ENCODE measurements at places on chromosomes 3 and 15.
A peak's percentile ranks its signal among the peaks of the same experiment; 100 is the strongest.

DNA sequence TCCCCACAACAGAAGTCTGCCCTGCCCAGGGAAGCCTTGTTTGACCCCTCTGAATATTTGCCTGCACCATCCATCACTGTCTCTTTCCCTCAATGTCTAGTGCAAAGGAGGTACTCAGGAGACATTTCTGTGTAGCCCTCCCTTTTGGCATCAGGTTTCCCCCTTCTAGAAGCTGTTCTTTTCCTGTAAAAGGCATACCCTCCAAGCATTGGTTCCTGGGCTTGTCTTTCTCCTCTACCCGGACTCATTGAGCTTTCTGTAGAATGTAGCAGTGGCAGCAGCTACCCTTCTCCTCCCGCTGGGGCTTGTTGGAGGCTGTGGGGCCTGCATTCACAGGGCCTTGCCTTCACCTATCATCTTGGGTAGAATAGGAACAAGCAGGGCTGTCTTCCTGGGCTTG, 63.5 kb downstream of the CTDSPL start:
- DNase-seq = no peak

DNA sequence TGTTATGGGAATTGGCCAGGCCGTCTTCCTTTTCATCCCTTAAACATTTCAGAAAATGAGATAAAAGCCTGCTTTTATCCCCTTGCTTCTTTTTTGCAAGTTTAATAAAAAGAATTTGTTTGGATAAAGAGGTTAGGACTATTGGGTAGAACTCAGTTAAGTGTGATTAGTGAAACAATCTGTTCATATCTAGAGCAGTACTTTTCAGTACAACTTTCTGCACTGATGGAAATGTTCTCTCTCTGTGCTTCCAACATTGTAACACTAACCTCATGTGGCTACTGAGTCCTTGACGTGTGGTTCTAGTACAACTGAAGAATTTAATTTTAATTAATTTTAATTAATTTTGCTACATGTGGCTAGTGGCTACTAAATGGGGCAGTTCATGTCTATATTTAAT, 246.9 kb downstream of the UBE2E2 start:
- no peak for DNase-seq

DNA sequence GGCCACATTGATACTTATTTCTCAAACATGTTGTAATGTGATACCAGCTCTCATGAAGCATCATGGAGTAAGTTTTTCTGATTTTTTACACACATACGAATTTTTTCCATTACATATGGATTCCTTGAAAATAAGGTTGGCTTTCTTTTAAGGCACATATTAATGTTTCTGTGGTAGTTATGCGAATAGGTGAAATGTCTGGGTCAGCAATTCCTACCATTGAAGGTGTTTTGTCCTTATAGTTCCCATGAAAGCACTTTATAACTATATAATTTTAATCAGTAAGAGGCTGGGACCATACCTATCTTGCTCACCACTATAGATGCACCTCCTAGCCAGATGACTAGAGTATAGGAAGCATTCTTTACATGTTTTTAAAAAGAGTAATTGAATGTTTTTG, 33.0 kb downstream of the PHLDB2 start:
- no peak for DNase-seq

GRCh38 chr3:4994823-4995499, 15.7 kb downstream of the BHLHE40 start:
- no peak for DNase-seq

- DNase-seq = no peak
Measured at GRCh38 chr3:8456412-8456811, 45.2 kb upstream of the LMCD1 start.

DNA sequence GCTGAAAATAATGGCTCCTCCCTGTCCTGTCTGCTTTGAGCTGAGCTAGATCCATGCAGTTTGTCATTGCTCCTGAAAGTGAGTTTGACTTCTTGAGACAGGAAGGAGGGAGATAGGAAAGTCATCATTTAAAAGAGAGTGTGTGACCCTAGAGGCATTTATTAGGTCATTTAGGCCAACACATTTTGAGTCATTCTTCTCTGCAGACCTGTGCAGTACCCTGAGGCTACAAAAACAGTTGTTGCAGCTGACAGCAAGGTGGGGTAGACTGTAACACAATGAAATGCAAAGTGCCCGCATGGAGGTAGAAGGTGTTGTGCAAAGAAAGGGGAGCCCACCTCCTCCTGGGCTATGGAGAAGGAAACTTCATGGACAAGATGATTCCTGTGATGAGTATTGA, 102.8 kb upstream of the PFN2 start:
- DNase-seq = no peak

DNA sequence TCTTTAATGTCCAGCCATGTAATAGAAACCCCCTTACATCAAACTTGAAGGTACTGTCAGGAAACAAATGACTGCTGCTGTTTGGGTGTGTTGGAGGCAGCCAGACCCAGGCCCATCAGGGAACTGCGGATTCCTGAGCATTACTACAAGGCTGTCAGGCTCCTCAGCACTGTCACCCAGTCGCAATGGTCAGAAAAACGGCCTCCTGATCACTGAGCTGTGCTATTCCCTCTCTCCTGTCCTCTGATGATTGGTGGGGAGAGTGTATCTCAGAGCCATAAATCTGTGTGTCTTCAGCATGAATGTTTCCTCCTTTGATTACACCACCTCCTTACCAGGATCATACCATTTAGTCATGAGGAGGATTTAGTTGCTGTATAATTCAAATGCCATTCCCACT, 135.2 kb upstream of the GADL1 start:
- no peak for DNase-seq

DNA sequence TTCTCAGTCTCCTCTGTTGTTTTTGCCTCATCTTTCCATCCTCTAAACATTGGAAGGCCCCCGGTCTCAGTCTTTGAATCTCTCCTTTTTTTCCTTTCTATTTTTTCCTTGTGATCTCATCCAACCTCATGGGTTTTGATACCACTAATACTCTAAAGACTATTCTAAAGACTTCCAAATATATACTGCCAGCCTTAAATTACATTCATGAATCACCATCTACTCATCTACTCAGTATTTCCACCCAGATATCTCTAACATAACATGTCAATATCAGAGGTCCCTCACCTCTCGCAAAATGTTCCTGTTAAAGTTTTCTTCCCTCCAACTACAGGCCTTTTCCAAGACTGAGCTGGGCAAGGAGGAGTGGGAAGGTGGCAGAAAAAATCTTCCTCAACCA, 282.5 kb upstream of the TTC14 start:
- no peak for DNase-seq

DNA sequence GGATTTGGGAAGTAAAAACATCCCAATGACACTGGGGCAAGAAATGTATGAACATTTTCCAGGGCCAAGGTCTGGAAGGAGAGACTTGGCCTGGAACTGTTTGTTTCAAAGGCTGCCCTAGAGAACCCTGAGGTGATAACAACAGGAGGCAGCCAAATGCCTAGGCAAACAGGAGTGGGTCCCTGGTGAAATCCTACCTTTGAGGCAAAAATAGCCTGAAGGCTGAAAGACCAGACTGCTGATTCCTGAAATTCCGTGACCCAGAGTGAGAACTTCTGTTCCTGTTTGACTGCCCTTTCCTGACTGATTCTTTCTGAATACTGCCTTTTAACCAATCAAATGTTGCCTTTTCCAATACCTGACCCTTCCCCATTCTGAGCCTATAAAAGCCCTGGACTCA, 196.4 kb downstream of the NSUN3 start:
- DNase-seq = no peak

- DNase-seq = no peak
Measured at GRCh38 chr3:165210132-165210531, 13.9 kb upstream of the SLITRK3 start.

GRCh38 chr3:53581671-53582070, 87.3 kb downstream of the CACNA1D start:
- no peak for DNase-seq

GRCh38 chr3:195895861-195896360, 12.4 kb downstream of the TNK2 start:
- no peak for DNase-seq

GRCh38 chr3:113773381-113773780, 26.5 kb downstream of the ATP6V1A start:
- DNase-seq = no peak

GRCh38 chr3:70914862-70915261, 602.4 kb upstream of the MDFIC2 start:
- no peak for DNase-seq

DNA sequence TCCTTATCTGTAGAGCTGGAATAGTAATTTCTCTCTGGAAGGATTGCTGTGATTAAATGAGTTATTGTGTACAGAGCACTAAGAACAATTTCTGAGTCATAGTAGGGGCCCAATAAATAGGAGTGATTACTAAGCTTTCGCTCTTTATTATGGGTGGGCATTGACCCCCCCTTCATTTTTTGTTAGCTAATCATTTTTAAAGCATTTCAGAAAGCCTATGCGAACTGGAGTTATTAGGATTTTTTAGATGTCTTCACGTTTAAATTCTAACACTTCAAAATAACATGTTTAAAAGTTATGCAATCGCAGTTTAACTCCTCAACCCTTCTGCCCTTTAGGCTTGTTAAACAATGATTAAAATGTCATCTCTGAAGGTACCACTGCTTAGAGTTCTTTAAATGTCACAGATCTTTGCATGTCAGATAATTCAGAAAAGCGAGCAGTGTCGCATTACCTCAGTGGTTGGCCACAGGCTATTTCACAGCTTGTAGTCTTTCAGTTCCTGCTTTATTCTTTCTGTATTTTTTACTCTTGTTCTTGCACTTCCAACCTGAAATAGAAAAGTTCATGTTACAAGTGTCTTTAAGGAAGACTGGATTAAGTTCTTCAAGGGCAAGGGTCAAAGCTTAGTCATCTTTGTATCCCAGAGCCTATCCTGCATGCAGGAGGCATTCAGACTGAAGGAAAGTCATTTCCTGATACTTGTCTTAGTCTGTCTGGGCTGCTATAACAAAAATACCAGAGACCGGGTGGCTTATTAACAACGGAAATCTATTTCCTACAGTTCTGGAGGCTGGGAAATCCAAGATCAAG, 102.9 kb downstream of the FNDC3B start:
- no peak for DNase-seq

DNA sequence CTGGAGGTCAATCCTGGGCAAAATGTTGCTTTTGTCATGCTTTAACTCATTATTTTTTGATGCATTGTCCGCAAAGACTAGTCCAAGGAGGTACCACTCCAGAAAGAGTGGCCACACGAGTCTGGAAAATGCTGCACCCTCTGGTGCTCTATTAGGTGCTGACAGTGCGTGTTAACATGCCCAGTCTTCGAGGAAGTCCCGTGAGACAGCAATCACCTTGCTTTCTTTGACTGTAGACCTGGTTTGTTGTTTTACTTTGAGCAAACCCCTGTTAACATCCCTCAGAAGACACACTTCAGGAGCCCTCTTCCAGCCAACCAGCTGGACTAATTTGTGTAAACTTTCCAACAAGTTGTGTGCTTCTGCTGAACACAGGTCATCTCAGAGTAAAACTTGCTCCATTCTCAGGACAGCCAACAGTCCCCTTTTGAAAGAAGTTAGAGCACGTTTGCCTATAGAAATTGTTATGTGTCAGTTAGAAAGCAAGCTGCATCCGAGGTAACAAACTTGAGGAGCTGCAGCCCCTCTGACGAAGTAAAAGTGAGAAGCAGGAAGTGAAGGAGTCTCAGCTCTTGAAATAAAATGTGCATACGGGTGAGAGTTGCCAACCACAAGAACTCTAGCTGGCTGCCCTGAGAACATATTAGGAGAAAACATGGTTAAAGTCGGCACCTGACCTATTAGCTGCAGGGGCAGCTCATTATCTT, 205.0 kb downstream of the LPP start:
- no peak for DNase-seq

GRCh38 chr15:80526556-80527340, 122.6 kb downstream of the ARNT2 start:
- no peak for DNase-seq

GRCh38 chr3:197498499-197499241, 57.1 kb downstream of the BDH1 start:
- no peak for DNase-seq

- no peak for DNase-seq
Measured at GRCh38 chr3:156558389-156558788, 3.5 kb upstream of the SSR3 start.

- DNase-seq = peak; percentile 70
Measured at GRCh38 chr15:46956456-46956855, 760.8 kb upstream of the SEMA6D start.

GRCh38 chr3:117407317-117407716, 697.7 kb downstream of the TUSC7 start:
- peak; percentile 36 for DNase-seq

GRCh38 chr3:25536521-25537391, 108.7 kb downstream of the RARB start:
- DNase-seq = no peak

- no peak for DNase-seq
Measured at GRCh38 chr15:60548101-60548500, 69.2 kb upstream of the ICE2 start.

Measured in NCI-H1694 treated with DMSO at 0.1 percent for 48 hours (cell line).